ENCODE measurements at places on chromosomes 5 and 9. TPM values are rescaled to one million over a fixed set of nuclear protein-coding genes. Genes with fewer than 3 reads are reported as not detected.

- no peak for DNase-seq
Measured at GRCh38 chr9:132946631-132947295, 2.3 kb upstream of the TSC1 start.

DNA sequence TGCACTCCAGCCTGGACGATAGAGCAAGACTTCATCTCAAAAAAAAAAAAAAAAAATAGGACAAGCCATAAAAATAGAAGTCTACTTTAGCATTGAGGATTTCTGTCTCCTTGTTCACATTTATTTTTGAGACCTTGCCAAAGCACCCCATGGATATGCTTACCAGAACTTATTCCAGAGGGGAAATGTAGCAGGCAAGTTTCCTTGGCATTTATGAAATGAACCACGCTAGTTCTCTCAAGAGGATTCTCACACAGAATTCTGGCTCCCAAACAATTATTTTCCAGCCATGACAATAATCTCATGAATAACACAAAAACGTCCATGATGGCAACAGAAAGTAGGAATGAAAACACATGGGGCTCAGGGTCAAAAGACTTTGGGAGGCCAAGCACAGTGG lies 23.4 kb upstream of the GPX8 start:
- DNase-seq, result no peak

Gene TRPM3
- not detected for total RNA-seq

Gene DAB2
- total RNA-seq, result 0.53 TPM

- DNase-seq, result no peak
Measured at GRCh38 chr5:144093400-144093799, 77.1 kb downstream of the YIPF5 start.

DNA sequence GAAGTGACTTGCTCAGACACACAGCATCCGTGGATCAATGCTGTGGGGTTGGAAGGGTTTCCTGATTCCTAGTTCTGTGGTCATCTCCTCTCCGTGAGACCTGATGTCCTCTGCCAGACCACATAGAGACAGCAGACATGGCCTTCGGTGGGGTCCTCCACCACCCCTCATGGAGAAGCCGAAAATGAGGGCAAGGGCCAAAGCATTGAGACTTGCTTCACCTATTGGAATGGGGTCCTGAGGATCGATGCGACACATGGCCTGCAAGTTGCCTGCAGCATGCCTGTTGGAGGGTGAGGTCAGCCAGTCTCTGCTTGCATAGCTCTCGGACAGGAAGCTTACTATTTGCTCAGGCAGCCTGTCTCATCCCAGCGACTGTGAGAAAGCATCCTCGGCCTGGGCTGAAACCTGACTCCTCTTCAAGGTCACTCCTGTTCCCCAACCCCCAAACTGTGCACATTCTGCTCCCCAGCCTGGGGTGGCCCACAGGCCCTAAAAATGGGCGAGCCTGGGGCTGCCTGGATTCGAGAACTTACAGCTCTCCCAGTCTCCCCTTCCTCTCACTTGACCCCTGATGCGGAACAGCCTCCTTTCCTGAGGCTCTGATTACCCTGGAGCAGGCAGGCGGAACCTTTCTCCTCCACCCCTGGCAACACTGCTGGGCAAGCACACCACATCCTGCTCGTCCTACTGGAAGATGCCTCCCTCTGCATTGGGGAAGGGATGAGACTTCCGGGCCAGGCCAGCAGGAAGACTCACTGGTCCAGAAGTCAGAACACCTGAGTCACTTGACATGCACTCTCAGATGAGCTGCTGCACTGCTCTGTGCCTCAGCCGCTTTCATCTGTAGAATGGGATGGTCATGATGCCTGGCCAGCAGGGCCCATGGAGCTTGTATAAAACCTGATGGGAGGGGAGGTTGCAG lies 186.9 kb downstream of the RGS3 start:
- no peak for DNase-seq

Gene PRUNE2
- 0.61 TPM for total RNA-seq

GRCh38 chr5:39379693-39380092 lies 15.4 kb upstream of the C9 start:
- DNase-seq, result no peak

- DNase-seq, result no peak
Measured at GRCh38 chr9:30362373-30362772, 2022.1 kb upstream of the ACO1 start.

Gene ZDHHC12
- total RNA-seq, result 67.2 TPM

Gene CRB2
- total RNA-seq, result 0.80 TPM

Gene ELAVL2
- total RNA-seq, result 1.3 TPM

- DNase-seq, result no peak
Measured at GRCh38 chr5:116583085-116583861, 8.7 kb upstream of the SEMA6A start.

GRCh38 chr9:136729926-136730325 lies 12.8 kb downstream of the LCN10 start:
- no peak for DNase-seq

DNA sequence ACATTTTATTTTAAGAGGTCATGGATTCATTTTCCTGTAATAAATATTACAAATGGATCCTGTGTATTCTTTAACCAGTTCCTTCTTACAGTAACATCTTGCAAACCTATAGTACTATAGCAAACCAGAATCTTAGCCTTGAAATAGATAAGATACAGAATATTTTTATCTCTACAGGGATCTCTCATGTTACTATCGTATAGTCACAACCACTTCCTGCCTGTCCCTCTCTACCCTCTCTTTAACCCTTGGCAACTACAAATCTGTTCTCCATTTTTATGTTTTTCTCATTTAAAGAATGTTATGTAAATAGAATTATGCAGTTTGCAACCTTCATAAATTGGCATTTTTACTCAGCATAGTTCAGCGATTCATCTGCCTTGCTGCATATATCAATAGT lies 454.0 kb downstream of the DIRAS2 start:
- no peak for DNase-seq

GRCh38 chr5:7426284-7426683 lies 30.3 kb downstream of the ADCY2 start:
- no peak for DNase-seq

DNA sequence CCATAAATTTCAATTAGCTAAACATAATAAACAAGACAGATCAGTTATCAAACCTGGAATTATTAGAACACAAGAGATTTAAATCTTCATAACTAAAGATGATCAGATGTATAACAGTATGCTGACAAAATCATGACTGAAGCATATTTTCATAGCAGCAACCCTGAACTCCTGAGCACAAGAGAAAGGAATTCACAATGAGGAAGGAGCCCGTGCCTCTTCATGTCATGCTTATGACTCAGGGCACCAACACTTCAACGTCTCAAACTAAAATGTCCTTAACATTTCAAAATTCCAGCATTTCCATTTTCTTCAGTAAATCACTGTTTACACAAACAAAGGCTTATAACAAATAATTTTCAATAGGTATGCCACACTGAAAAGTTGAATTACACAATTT lies 6.7 kb downstream of the AP3B1 start:
- no peak for DNase-seq

GRCh38 chr5:180974612-180975315 lies 13.9 kb upstream of the BTNL3 start:
- DNase-seq, result peak; percentile 17

Gene NUDCD2
- 50.4 TPM for total RNA-seq

DNA sequence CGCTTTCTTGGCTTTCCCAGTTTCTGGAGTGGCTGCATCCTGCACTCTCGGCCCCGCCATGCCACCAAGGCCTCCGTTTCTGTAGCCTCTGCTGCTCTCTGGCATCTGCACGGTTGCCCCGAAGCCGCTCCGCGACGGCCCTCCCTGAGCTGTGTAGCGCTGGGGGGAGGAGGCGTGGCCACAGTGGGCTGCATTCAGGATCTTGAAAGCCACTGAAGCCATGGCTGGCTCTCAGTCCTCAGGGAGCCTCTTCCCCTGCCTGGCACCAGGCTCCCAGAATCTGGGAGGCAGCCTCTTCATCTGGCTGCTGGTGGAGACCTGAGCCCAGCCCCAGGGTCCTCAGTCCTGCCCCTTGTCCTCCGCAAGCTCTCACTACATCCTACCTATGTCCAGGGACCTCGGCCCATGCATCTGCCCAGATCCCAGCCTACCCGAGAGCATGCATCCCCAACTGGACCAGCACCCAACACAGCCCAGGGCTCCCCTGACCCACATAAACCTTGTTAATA lies 25.1 kb downstream of the PAEP start:
- DNase-seq, result no peak

GRCh38 chr5:135883441-135883840 lies 12.2 kb downstream of the IL9 start:
- DNase-seq, result no peak

GRCh38 chr5:113197456-113198200 lies 221.0 kb downstream of the DCP2 start:
- DNase-seq, result no peak

GRCh38 chr5:168808051-168808616 lies 229.0 kb upstream of the PANK3 start:
- no peak for DNase-seq

DNA sequence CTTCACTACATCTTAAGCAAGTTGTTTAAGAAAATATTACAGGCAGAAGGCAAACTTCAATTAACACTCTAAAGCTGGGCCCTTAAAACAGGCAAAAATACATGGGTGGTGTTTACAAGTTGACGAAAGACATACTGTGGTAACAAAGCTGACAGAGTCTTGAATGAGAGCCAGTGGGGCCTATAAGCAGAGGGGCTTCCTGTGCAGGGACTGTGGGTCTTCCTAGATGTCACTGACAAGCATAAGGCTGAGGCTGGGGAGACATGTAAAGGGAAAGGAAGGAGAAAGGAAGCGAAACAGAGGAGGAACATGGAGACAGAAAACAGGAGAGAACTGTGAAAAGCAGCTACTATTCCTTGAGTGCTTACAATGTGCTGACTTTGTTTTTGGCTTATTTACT lies 308.0 kb upstream of the RPS23 start:
- no peak for DNase-seq

Gene FAM221B
- not detected for total RNA-seq

GRCh38 chr9:70569070-70569772 lies 154.8 kb upstream of the KLF9 start:
- DNase-seq, result no peak

Gene TMEM232
- 2.0 TPM for total RNA-seq

Gene GPRIN1
- 16.3 TPM for total RNA-seq

DNA sequence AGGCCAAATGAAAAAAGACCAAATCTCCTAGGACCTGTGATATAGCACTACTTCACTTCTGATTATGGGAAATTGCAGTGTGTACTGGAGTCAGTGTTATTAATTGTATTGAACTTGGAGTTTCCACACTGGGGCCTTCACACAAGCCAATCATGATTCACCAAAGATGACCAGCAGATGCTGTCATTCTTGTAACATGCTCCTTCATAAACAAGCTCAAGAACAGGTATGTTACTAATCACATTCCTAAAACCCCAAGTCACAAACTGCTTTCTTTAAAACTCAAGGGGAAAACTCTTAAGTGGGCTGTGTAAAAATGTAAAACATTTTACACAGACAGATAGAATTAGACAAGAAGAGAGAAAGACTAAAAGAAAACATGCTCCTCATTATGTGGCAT lies 5.6 kb downstream of the KLHL3 start:
- no peak for DNase-seq

Gene RETREG1
- total RNA-seq, result 8.0 TPM

Gene EGFL7
- total RNA-seq, result 0.46 TPM

Gene LCN1
- total RNA-seq, result not detected

- no peak for DNase-seq
Measured at GRCh38 chr9:74391816-74392215, 105.3 kb upstream of the RORB start.

Gene GABRB2
- 0.56 TPM for total RNA-seq

DNA sequence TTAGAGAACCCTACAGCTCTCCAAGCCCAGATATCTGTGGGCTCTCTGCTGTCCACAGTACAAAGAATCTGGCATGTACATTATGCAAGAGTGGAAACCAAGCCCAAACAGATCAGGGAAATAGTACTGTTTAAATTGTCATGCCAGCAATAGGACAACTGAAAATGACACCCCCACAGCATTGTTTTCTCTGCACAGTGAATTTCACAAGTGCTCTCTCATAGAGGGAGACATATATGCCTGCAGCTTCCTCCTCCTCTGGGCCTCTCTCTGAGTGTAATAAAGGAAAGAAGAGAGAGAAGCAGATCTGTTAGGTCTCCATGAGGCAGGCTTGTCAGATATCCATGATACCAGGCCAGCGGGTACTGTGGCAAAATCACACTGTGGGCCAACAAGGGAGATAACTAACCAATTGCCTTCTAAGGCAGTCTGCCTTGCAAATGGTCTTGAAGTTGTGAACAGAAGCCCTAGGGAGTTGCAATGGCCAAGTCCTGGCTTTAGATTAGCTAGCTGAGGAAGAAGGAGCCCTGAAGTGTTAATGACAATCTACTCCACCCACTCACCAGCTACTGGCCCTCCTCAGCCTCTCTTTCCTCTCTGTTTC lies 54.4 kb upstream of the JMY start:
- no peak for DNase-seq

- DNase-seq, result no peak
Measured at GRCh38 chr5:129652349-129653056, 95.4 kb upstream of the MINAR2 start.

DNA sequence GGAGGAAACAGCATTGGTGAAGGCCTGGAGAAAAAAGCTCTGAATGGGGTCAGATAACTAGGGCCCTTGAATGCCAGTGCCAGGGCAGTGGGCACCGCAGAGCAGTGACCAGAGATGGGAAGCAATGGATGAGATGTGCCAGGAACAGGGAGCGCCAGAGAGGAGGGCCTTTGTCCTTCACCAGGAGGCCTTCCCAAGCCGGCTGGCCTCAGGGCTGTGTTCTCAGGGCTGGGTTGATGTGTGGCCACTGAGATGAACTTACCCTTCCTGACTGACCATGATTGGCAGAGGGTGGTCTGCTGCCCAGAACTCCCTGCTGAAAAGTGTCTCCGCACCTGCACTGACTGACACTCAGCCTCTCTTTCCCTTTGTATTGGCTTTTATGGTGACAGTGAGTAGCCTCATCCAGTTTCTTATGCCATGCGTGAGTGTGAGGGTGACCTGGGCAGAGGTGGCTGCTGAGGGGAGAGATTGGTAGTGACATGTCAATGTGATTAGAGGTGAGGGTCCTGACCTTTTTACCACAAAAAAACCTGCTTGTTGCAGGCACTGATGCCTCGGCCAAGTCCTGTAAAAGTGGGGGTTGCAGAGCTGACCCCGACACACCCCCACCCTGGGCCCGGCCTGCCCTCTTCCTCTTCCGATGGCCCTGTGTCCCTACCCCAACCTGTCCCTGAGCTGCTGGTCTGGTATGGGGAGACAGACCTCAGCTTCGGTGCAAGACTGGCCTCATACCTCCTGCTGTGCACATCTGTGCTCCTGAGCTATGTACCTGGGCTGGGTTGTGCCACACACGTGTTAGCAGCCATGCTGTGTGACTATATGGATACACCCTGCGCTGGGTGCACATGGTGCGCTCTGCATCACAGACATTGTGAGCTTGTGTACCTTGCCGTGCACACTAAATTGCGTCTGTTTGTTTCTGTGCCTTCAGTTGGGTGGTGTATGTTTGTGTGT lies 57.1 kb upstream of the PSD2 start:
- no peak for DNase-seq

Gene TMOD1
- total RNA-seq, result 28.4 TPM

GRCh38 chr5:151614565-151614964 lies 23.4 kb upstream of the FAT2 start:
- DNase-seq, result no peak

GRCh38 chr5:36889264-36889663 lies 12.7 kb downstream of the NIPBL start:
- DNase-seq, result no peak

Gene NACC2
- 14.7 TPM for total RNA-seq

Gene SPINK6
- total RNA-seq, result not detected

All from GM12878 (cell line).